Panc1 (cell line): ENCODE measurements at places on chromosomes 12 and 14. TPM values are rescaled to one million over a fixed set of nuclear protein-coding genes. Genes with fewer than 3 reads are reported as not detected.

- DNase-seq, result no peak
These were observed 50.3 kb downstream of the CIT start for GRCh38 chr12:119826661-119827445.

- no peak for DNase-seq
These were observed 38.7 kb upstream of the INSM2 start for GRCh38 chr14:35495278-35495677.

DNA sequence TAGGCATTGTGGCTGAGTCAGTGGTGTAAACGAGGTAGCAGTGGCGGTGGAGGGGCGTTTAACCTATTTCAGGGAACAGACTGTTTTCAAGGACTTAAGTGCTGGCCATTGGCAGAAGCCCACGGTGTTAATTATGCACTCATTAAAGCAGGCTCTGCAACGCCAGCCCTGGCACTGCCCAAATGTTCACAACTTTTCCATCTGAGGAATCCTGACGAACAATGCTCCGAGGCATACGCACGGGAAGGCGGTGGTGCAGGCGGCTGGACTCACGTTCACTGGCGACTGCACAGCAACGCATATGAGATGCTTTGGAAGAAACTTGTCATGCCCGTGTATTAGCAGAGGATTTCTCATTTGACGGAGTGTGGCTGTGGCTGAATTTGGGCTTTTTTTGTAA, 70.6 kb upstream of the SLC24A4 start:
- DNase-seq, result no peak

DNA sequence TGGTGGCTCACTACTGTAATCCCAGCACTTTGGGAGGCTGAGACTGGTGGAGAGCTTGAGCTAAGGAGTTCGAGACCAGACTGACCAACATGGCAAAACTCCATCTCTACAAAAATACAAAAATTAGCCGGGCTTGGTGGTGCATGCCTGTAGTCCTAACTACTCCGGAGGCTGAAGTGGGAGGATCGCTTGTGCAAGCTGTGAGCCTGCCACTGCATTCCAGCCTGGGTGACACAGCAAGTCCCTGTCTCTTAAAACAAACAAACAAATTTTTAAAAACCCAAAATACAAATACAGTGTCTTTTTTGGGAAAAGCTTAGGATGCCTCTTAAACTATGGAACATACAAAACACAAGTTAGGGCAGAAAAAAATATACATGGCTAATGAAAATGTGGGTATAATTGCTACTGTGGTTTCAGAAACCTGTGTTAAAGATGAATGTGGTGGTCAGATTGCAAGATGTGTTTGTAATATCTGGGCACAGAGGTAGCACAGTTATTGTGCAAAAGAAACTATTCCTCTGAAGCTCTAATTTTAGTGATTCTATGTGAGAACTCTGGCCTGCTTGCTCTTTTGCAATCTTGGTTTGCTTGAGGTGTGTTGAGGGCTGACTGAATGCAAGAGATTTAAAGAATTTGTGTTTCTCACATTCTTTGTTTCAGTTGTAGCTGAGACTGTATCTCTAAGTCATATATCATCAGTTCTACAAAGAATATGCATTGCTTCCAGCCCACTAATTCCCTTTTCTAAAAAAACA, 3.9 kb upstream of the HSPA2 start:
- DNase-seq, result no peak

DNA sequence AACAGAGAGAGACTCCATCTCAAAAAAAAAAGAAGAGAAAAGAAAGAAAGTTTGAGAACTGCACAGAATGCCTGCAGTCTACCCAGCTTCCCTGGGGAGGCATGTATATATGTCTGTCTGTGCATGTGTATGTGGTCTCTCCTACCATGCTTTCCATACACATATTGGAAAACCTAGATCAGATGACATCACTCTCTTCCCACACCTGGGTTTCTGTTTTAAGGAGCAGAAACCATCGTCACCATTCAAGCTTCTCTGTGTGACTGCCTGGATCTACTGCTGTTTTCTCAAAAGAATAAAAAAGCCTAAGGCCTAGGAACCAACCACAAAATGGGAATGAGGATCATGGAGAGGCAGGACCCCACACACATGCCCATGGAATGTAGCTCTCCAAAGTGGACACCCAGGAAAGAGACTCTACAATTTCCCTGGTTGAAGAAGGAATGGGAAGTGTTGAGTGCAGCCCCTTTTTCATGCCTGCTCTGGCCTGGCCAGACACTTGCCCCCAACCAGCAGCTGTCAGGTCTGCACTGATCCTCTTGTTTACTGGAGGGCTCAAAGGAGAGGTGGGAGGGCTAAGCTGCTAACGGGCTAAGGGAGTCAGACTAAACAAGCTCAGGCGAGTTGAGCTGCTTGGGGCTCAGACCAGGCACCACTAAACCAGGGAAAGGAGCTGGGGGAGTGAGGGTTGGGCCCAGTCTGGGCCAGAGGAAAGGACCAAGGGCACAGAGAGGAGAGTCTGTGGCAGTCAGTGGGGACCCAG, 7.7 kb upstream of the PCK2 start:
- DNase-seq, result no peak

- DNase-seq, result peak; percentile 22
These were observed 188.5 kb downstream of the ALX1 start for GRCh38 chr12:85468356-85469157.

Gene NOXRED1
- total RNA-seq, result 0.10 TPM

- DNase-seq, result no peak
These were observed 111.5 kb downstream of the NUBPL start for GRCh38 chr14:31672709-31673108.

DNA sequence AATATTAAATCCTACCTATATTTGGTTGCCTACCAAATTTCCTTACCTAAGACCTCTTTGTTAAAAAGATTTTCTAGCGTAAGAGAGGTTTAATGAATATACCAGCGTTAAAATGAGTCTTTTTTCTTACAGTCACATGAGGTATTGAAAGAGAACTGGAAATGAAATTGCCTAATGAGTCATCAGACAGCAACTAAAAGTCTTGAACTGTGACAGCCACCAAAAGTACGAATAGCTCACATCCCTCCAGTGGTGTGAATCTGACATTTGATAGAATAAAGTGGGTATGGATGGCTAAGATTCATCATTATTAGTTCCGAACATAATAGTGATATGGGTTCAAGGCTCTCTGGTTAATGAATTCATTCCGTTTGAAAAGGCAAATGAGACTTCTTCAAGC, 1297.3 kb downstream of the AACS start:
- no peak for DNase-seq

Gene DAO
- not detected for total RNA-seq

GRCh38 chr14:20791187-20791586, 10.1 kb downstream of the RNASE6 start:
- no peak for DNase-seq

DNA sequence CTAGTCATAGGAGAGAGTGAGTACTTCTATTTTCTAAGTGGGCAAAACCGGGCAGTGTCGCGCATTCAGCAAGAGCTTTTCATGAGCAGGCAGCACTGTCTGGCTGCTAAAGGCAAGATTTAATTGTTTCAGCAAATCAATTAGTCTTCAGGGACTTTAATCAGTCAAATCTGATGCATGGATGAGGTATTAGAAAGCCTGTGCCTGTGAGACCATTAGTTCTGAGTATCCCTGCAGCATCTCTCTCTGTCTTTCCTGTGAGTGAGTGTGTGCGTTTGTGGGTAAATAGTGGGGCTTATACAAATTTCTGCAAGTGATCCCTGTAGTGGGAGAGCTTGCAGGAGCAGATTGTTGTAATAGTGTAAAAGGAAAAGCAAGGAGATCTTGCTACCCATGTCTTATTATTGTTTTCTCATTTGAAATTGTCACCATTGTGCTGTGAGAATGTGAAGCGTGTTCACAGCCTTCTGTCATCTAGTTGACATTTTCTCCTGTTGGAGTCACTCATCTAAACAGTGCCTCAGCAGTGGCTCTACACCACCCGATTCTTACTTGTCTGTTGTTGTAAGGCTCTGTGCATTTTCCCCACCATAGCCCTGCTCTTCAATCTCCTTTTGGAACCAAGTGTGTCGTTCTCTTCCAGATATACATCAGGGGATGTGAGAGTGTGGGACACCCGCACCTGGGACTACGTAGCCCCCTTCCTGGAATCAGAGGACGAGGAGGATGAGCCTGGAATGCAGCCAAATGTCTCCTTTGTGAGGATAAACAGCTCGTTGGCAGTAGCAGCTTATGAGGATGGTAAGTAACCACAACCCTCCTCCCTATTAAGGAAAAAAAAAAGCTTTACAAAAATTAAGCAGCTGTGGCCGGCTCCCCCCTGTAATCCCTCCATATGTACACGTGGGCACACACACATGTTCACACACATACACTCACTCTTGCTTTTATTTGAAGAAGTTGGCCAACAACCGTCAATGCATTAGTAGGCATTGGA, 53.6 kb downstream of the FBXW8 start:
- no peak for DNase-seq
